ENCODE measurements at places on chromosomes 13 and 19. TPM values are rescaled to one million over a fixed set of nuclear protein-coding genes. Genes with fewer than 3 reads are reported as not detected.

RETN gene
- total RNA-seq: not detected

DNA sequence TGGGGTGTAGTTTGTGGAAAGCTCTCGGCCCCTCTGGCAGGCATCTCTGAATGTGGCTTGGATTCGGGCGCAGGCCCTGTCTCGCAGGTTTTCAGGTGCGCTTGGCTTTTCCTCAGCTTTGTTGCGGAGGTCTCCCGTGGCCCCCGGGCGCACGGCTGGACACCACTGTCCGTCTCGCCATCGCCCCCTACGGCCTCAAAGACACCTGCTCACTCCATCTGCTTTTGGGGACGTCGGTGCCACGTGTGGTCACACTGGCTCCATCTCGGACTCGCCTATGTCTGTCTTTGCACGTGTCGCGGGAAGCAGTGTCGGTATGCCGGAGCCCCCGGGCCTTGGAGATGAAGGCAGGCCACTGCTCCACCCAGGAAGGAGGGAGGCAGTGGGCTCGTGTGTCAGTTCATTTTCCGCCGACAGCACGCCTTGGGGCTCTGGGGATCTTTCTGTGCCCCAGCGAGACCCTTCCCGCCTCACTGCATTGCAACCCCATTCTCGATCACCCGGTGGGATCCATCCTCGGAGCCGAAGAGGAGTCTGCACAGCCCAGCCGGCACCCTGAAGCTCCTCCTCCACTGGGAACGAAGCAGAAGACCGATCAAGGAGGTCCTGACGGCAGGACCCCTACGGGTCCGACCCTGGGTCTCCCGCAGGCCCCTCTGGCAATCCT is 42.1 kb downstream of the ZNF146 start:
- no peak overlapping the region for H3K4me3 ChIP-seq
- no peak overlapping the region for H3K27ac ChIP-seq
- H3K27me3 ChIP-seq: peaks cover 3% of the 10 kb centered on the region
- H3K4me1 ChIP-seq: no peaks in the 10 kb centered on the region

MCEMP1 gene
- total RNA-seq: not detected

KCTD4 gene
- not detected for total RNA-seq

DNA sequence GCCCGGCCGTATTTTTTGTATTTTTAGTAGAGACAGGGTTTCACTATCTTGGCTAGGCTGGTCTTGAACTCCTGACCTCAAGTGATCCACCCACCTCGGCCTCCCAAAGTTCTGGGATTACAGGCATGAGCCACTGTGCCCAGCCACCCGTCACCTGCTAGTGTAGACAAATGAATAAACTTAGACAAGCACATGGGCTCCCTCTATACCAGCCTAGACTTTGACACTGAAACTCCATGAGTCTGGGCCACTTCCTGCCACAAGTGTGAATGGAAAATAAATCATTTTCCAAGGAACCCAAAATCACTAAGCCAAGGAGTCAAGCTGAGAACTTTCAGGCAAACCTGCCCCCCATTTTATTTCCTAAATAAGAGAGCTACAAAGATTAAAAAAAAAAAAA is 27.0 kb upstream of the TPT1 start:
- H3K4me3 ChIP-seq: peak overlapping the region; percentile 12
- H3K27ac ChIP-seq: peak overlapping the region; percentile 89
- peaks cover 22% of the 10 kb centered on the region for H3K36me3 ChIP-seq
- H3K27me3 ChIP-seq: no peaks in the 10 kb centered on the region
- DNase-seq: peak; percentile 42
- peaks cover 52% of the 10 kb centered on the region for H3K4me1 ChIP-seq

DNA sequence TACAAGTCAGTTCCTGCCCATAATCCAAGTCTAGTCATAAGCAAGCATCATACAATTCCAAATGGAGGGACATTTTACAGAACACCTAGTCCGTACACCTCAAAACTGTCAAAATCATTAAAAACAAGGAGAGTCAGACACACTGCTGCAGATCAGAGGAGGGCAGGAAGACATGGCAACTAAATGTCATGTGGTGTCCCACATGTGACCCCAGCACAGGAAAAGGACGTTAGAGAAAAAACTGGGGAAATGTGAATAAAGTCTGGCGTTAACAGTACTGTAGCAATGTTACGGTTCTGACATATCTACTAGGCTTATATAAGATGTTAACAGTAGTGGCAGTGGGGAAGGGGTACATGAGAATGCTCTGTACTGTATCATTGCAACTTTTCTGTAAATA is 2.3 kb downstream of the ZSCAN5A start:
- H3K27ac ChIP-seq: peak overlapping the region; percentile 66
- H3K36me3 ChIP-seq: peaks cover 28% of the 10 kb centered on the region
- no peaks in the 10 kb centered on the region for H3K27me3 ChIP-seq
- DNase-seq: no peak
- peaks cover 23% of the 10 kb centered on the region for H3K4me1 ChIP-seq

DNA sequence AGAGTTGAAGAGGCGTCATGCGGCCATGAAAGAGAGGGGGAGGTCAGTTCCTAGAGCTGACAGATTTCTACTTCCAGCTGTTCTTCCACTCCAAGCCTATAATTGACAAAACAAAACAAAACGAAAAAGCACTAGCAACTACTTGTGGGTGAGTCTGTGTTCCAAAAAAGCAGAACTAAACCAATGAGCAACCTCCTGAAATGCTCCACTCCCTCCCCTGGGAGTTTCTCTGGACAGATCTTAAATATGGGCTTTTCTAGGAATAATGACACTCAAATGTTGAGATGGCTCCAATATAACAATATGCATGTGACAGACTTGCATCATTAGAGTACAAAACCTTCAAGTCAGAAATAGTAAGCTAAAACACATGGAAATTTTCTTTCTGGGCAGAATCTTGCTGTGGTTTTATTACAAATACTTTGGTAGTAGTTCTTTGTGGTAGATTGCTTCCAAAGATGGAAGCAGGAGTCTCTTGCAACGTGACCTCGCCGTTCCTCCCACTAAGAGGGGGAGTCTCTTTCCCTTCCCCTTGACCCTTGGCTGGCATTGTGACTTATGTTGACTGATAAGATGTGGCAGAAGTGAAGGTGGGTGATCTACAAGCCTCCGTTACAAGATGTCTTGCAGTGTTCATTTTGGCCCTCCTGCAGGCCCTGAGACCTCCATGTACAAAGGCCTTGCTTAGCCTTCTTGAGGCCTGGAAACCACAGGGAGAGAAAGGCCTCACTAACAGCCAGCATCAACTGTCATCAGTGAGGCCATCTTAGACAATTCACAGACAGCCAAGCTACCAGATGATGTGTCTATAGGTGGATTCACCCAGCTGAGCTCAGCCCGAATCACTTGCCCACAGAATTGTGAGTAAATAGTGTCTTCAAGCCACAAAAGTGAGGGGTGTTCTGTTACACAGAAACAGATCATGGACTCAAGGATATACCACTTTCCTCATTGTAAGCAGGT is 173.1 kb upstream of the RFC3 start:
- peaks cover 41% of the 10 kb centered on the region for H3K4me1 ChIP-seq
- peak overlapping the region; percentile 43 for H3K27ac ChIP-seq
- H3K36me3 ChIP-seq: no peaks in the 10 kb centered on the region
- H3K27me3 ChIP-seq: no peaks in the 10 kb centered on the region
- DNase-seq: peak; percentile 42
- no peak overlapping the region for H3K4me3 ChIP-seq

- no peak overlapping the region for H3K4me3 ChIP-seq
- H3K36me3 ChIP-seq: peaks cover 2% of the 10 kb centered on the region
- DNase-seq: no peak
- peaks cover 26% of the 10 kb centered on the region for H3K4me1 ChIP-seq
These were observed 5.6 kb downstream of the LMNB2 start for GRCh38 chr19:2451138-2451537.

LGALS14 gene
- 1.4 TPM for total RNA-seq

Measured in activated CD4-positive, alpha-beta T cell treated with anti-CD3 and anti-CD28 coated beads for 36 hours (primary cell).